Smooth muscle cell of the coronary artery (primary cell): ENCODE measurements at places on chromosomes 4 and X. TPM values are rescaled to one million over a fixed set of nuclear protein-coding genes. Genes with fewer than 3 reads are reported as not detected.

NSUN7 gene
- not detected in 2 replicates for total RNA-seq

FAM199X gene
- total RNA-seq: 8.0 and 24.4 TPM in 2 replicates

MAEA gene
- total RNA-seq: 63.7 and 103 TPM in 2 replicates

FGF13 gene
- under 0.01 and 6.2 TPM in 2 replicates for total RNA-seq

GPR173 gene
- 1.4 and 4.2 TPM in 2 replicates for total RNA-seq

TBC1D1 gene
- 15.0 and 84.0 TPM in 2 replicates for total RNA-seq

SRPX2 gene
- 42.6 and 70.9 TPM in 2 replicates for total RNA-seq

NPNT gene
- total RNA-seq: 1.1 TPM in 1 of 2 replicates, not detected in the other

SPANXN3 gene
- not detected in 2 replicates for total RNA-seq

CLDN34 gene
- not detected in 2 replicates for total RNA-seq

PLCXD1 gene
- total RNA-seq: 4.5 and 8.5 TPM in 2 replicates

LRCH2 gene
- total RNA-seq: 3.1 and 3.2 TPM in 2 replicates

USP17L13 gene
- total RNA-seq: not detected in 2 replicates

GSX2 gene
- not detected in 2 replicates for total RNA-seq

SLC25A43 gene
- total RNA-seq: 15.1 and 15.6 TPM in 2 replicates

ZNF732 gene
- total RNA-seq: 0.30 TPM in 1 of 2 replicates, not detected in the other

DHX15 gene
- total RNA-seq: 93.4 and 127 TPM in 2 replicates

MAGEA2B gene
- not detected in 2 replicates for total RNA-seq

AMBN gene
- total RNA-seq: not detected in 2 replicates

HMGN5 gene
- 0.53 TPM in 1 of 2 replicates, not detected in the other for total RNA-seq

BEX1 gene
- 0.47 and 16.2 TPM in 2 replicates for total RNA-seq

TBC1D25 gene
- total RNA-seq: 5.3 and 6.2 TPM in 2 replicates

STIM2 gene
- 5.5 and 12.2 TPM in 2 replicates for total RNA-seq

EMCN gene
- total RNA-seq: 0.59 and 3.2 TPM in 2 replicates

FGFBP2 gene
- not detected in 2 replicates for total RNA-seq

HSFX4 gene
- total RNA-seq: not detected in 2 replicates

EVC gene
- total RNA-seq: 28.6 and 56.7 TPM in 2 replicates

ANTXR2 gene
- 85.3 and 133 TPM in 2 replicates for total RNA-seq

SSX1 gene
- total RNA-seq: not detected in 2 replicates

XAGE2 gene
- total RNA-seq: not detected in 2 replicates

FSTL5 gene
- total RNA-seq: 0.12 TPM in 1 of 2 replicates, not detected in the other

SATL1 gene
- not detected in 2 replicates for total RNA-seq

VCX3A gene
- not detected in 2 replicates for total RNA-seq

CENPVL1 gene
- not detected in 2 replicates for total RNA-seq

SSX2 gene
- not detected in 2 replicates for total RNA-seq

DRP2 gene
- total RNA-seq: 0.12 and 6.7 TPM in 2 replicates

ASMT gene
- total RNA-seq: not detected in 2 replicates

FGG gene
- total RNA-seq: not detected in 2 replicates

NLRP2B gene
- not detected in 2 replicates for total RNA-seq

PFKFB1 gene
- total RNA-seq: 0.08 TPM in 1 of 2 replicates, not detected in the other

STARD8 gene
- 0.94 and 3.1 TPM in 2 replicates for total RNA-seq

WDR45 gene
- 35.6 and 46.3 TPM in 2 replicates for total RNA-seq

ART3 gene
- total RNA-seq: not detected in 2 replicates

HGFAC gene
- total RNA-seq: not detected in 2 replicates

ARX gene
- not detected in 2 replicates for total RNA-seq

SUPT20HL1 gene
- under 0.01 TPM in 1 of 2 replicates, not detected in the other for total RNA-seq

SMIM20 gene
- total RNA-seq: 27.5 and 28.0 TPM in 2 replicates

CXCL10 gene
- total RNA-seq: not detected in 2 replicates

MAGEC3 gene
- not detected in 2 replicates for total RNA-seq

HPGDS gene
- total RNA-seq: not detected in 2 replicates

ASB9 gene
- not detected in 2 replicates for total RNA-seq

DLG3 gene
- 15.8 and 17.4 TPM in 2 replicates for total RNA-seq
